ENCODE measurements at places on chromosomes 3 and 15. TPM values are rescaled to one million over a fixed set of nuclear protein-coding genes. Genes with fewer than 3 reads are reported as not detected.

- no peak for DNase-seq
Measured at GRCh38 chr3:190494907-190495306, 19.0 kb upstream of the IL1RAP start.

- no peak for DNase-seq
Measured at GRCh38 chr15:48992096-48992495, 28.4 kb upstream of the SHC4 start.

DNA sequence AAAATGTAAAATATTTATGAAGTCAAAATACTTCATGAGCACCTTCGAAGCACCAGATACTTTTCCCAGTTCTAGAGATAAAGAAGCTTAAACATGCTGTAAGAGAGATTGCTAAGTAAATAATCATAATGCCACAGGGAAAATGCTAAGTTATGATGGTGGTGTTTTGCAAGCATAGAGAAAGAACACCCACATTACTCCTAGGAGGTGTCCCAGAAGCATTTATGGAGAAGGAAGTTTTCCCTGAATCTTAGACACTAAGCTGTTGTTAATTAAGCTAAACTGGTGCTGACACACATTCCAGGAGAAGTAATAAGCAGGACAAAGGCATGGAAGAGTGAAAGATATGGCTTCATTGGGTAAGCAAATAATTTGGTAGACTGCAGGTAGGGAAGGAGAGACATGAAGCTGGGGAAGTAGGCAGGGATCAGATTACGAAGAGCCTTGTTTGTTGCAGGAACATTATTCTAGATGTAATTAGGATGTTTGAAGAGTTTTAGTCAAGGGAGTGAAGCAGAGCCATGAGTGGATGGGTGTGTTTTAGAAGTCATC is 40.4 kb upstream of the CHMP2B start:
- DNase-seq, result no peak

- DNase-seq, result no peak
Measured at GRCh38 chr15:53675832-53676231, 83.6 kb downstream of the WDR72 start.

DNA sequence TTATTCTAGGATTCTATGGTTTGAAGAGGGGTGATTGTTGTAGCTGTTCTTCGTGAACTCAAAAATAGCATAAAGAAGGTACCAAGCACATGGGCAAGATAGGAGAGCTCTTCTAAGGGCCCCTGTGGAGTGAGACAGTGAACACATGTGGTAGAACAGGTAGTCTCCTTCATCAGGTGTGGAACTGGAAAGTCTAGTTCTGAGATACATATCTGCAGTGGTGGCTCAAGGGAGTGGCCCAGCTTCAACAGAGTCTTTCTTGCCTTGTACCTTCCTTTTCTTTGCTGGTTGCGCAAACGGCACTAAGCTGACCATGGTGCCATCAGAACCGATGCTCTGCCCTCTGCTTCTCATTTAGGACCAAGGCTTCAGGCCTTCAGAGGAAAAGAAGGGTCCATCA is 65.2 kb downstream of the CERS3 start:
- no peak for DNase-seq

DNA sequence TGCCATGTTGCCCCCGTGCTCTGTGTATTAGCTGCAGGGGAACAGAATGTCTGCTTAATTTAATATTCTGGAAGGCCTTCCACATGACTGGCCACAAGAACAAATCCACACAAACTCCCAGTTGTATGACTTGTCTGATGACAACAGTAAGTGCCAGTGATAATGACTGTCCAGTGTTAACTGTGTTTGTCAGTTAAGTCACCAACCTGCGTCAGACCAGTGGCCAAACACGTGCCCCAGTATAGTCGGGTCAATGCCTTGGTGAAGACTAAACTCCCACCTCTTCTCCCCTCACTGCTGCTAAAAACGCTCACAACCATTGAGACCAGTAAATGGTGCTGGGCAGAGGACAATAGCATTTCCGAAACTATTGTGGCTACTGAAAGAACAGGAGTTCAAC is 9.8 kb upstream of the ATP13A5 start:
- DNase-seq, result no peak

- DNase-seq, result no peak
Measured at GRCh38 chr3:174206607-174207192, 652.4 kb upstream of the NAALADL2 start.

GRCh38 chr3:138818185-138818860 is 16.4 kb downstream of the PIK3CB start:
- DNase-seq, result no peak

GRCh38 chr3:22129101-22129500 is 378.1 kb upstream of the ZNF385D start:
- no peak for DNase-seq

DNA sequence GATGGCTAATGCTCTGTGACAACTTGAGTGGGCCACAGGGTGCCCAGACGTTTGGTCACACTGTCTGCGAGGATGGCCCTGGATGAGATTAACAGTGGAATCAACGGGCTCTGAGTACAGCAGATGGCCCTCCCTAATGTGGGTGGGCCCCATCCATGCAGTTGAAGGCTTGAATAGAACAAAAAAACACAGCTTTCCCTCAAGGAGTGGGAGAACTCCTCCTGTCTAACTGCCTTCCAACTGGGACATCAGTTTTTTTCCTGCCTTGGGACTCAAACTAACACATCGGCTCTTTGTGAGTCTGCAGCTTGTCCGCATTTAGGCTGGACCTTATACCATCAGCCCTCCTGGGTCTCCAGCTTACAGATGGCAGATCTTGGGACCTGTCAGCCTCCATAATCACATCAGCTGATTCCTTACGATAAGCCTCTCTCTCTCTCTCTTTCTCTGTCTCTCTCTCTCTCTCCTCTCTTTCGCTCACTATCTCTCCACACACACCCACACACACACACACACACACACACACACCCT is 20.8 kb downstream of the FAM174B start:
- no peak for DNase-seq

- DNase-seq, result no peak
Measured at GRCh38 chr3:49013738-49014660, 4.4 kb downstream of the DALRD3 start.

DNA sequence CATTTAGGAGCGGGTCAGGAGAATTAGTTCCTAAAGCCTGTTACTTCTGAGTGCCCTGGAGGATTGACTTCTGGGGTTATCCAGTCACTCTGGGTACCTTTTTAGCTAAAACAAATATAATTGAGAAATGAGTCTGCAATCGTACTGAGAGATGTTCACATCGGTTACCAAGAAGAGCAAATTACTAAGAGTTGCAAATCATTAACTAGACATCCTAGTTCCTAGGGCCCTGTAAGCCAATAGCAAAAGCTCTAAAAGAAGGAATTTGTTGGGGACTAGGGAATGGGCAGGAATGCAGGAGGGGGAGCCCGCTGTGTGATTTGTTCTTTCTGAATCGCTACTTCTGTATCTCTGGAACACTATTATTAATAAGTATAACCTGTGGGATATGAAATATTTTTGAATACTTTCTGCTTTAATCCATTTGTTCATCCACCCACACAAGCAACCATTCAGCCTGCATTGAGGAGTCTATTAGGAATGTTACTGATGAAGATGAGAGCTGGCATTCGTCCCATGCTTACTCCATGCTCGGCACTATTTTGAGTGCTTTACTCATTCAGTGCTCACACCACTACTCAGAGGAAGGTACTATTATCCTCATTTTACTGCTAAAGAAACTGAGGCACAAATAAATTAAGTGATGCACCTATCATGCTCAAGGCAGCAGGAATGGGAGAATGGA is 31.5 kb upstream of the KY start:
- no peak for DNase-seq

GRCh38 chr3:56915966-56916586 is 114.3 kb upstream of the ARHGEF3 start:
- DNase-seq, result no peak

- DNase-seq, result no peak
Measured at GRCh38 chr3:105904678-105905284, 36.0 kb upstream of the CBLB start.

DNA sequence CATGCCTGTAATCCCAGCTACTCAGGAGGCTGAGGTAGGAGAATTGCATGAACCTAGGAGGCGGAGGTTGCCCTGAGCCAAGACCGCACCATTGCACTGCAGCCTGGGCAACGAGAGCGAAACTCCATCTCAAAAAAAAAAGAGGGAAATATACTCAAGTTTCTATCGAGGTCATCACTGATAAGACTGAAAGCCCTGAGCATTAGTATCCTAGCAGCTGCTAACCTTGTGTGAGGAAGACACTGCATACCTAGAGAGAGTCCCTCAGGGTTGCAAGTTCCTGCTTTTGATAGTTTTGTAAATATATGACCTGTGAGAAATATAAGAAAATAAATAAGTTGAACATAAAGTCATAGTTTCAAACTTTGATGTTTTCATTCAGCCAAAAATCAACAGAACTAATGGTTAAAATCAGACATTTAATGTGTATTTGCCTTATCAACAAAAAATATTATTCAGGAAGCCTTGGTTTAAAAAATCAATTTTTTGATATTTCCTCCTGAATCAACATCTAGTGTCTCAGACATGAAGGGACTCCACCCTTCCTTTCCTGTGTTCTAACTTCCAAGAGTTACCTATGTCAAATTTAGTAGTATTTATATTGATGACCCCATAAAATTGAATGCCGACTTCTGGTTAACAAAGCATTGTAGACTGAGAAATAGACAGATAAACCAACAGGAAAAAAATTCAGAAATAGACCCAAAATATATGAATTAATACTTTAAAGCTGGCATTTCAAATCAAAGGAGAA is 19.8 kb upstream of the USP3 start:
- DNase-seq, result no peak

GRCh38 chr3:119035014-119035346 is 334 bp upstream of the IGSF11 start:
- no peak for DNase-seq

The SPG21 gene
- 121 TPM for polyA plus RNA-seq

The ACVR2B gene
- polyA plus RNA-seq, result 19.8 TPM

The PARL gene
- 59.8 TPM for polyA plus RNA-seq

The HRG gene
- polyA plus RNA-seq, result 1.8 TPM

The SEMA6D gene
- 49.5 TPM for polyA plus RNA-seq

The CHL1 gene
- 17.1 TPM for polyA plus RNA-seq

The TRH gene
- polyA plus RNA-seq, result 0.44 TPM

The PAK6 gene
- 6.1 TPM for polyA plus RNA-seq

The CYP1A2 gene
- 0.23 TPM for polyA plus RNA-seq
